ENCODE measurements at places on chromosomes 3 and 15.

- DNase-seq: peak; percentile 72
Measured at GRCh38 chr15:63970621-63971426, 75.5 kb downstream of the DAPK2 start.

DNA sequence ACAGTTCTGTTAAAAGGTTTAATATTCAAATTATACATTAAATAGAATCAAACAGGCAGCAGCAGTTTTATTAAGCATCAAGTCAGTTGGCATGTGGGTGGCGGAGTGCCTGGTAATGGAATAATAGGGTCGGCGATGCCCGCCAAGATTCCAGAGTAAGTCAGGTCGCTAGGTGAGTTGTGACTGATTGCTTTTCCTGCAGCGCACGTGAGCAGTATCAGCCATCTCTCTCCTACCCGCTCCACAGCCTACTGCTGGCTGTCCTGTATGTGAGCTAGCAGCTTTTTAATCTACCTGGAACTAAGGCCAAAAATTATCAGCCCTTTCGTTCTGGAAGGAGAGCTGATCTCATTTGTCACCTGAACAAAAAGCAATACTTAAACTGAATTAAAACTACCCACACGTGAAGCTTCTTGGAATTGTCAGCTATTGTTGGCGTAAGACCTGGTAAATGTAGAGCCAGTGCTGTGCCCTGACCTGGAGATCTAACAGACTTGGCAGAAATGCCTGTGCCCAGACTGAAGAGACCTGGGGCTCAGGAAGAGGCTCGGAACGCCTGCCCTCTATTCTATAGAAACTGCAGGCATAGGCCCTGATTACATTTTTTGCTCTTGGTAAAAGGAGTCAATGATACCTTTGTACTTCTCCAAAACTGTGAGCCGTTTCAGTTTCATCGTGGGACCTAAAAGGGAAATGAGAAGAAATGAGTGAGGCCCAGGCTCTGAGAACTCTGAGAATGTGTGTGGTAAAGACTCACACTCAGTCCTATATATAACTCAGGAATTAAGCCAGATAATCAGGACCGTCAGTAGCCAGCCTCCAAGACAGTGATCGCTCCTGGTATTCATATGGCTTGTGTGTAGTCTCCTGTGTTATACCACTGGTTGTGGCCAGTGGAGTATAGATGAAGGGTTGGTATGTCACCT is 21.9 kb downstream of the IDH3A start:
- DNase-seq: no peak

DNA sequence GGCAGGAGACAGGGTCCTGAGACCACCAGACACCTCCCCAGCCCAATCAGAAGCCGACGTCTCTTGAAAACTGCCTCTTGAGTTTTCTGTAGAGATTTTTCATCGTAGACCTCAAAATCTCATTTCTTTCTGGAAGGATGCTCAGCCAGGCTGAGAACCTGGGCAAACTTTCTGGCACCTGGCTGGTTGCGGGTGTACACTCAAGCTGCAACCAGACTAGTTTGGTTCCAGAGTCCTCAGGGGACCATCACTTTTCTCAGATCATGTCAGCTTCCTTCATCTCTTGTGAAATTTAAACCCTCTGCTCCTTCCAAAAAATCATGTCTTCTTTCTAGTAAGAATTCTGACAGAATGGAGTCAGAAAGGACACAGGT is 45.1 kb downstream of the CMTM7 start:
- DNase-seq: no peak

DNA sequence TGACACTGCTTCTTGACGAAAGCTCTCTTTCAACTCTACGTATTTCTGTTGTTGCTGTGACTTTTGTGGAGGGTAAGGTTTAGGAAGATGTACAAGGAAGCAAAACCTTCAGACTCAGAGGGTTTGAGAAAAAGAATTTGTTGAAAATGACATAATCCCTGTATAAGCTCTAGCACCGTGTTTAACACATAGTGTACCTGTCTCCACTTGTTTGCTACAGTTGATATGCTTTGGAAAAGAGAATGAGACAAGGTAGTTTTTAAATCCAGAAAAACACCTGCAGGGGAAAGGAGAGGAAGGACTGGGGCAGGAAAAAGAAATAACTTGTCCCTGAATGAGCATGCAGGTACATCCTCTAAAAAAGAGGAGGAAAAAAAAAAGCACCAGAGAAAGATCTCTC is 29.6 kb upstream of the CP start:
- DNase-seq: no peak

DNA sequence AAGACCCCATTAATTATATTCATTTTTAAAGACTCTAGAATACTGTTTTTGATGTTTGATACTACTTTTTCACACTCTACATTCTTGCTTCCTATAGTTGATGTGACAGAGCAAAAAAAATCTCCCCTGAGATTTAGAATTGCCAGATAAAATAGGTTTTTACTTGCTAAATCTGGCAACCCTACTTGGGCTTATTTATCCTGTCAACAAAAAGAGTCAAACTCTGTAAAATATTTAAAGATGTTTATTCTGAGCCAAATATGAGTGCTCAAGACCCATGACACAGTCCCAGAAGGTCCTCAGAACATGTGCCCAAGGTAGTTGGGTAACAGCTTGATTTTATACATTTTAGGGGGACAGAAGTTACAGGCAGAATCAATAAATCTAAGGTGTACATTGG is 72.3 kb downstream of the DAPK2 start:
- no peak for DNase-seq

DNA sequence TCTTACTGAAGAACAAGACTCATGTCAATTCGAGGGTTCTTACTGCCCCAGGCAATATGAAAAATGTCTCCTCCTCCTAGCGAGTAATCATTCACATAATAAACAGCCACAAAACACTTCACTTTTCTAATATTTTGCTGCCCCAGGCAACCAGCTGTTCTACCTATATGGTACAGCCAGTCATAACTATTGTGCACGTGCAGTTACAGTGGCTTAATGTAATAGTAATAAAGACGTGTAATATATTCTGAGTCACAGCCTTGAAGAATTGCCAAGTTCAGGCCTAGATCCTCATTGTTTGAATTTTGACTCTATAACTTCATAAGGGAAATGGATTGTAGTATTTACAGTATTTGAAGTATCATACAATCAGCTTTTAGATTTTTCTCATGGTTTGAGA is 1250.0 kb upstream of the GBE1 start:
- DNase-seq: no peak

DNA sequence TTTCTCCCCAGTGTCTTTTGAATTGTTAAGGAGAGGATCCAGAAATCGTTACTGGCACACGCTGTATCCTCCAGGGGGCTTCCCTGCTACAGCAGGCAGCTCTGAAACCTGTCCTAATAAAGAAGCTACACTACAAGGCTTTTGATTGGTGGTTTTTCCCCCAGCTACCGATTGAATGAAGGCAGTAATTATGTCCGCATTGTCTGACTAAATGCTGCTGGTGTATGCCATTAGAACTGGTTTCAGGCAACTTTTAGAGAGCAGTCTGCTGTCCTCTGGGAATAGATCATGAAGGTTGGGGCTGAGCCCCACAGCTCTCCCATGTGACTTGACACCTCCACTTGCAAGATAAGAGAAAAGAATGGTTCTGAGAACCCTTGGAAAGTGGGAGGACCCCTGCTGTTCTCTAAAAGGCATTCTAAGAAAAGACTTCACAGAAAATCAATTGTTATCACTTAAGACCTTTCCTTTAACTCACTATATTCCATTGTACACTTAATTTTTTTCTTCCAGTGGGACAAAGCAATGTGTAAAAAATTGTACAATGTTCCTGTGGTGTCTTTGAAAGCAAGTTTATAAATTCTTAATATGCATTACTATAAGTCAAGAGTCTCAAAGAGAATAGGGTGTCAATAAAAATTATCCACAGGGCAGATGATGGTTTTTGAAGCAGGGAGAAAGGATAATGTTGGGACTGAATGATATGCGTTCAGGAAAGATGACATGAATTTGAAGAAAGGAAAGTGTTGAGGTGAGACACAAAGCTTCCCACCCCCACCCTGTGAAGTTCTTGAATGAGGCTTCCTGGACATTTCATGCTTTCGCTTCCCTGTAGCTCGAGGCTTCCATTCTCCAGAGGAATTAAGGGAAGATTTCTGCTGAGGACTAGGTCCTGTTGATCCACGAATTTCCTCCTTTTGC is 53.0 kb upstream of the DAZL start:
- no peak for DNase-seq

DNA sequence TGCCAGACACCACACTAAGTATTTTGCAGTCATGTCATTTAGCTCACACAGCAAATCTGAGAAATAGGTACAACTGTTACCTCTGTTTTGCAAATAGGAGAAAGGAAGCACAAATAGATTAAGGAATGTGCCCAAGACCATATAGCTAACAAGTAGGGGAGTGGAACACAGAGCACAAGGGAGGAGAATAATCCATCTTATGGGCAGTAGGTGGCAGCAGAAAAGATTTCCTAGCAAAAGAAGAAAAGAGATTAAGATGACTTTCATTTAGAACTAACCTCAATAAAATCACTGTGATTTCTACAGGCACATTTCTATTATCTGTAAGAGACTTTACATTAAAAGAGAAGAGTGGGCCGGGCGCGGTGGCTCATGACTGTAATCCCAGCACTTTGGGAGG is 49.1 kb downstream of the NR1I2 start:
- DNase-seq: no peak

DNA sequence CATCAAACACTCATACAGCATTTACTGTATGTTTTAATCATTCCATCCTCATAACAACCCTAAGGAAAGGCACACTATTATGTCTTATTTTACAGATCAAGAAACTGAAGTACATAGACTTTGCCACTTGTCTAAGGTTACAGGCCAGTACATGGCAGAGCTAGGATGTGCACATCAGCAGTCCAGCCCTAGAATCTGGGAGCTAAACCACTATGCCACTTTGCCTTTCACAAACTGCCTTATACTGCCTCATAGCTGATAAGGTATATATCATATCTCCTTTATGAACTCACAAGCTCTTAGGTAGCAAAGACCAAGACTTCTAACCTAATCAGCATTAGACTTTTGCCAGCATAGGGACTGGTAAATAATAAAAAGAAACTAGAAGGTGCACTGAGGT is 49.1 kb downstream of the MYO9A start:
- DNase-seq: no peak

DNA sequence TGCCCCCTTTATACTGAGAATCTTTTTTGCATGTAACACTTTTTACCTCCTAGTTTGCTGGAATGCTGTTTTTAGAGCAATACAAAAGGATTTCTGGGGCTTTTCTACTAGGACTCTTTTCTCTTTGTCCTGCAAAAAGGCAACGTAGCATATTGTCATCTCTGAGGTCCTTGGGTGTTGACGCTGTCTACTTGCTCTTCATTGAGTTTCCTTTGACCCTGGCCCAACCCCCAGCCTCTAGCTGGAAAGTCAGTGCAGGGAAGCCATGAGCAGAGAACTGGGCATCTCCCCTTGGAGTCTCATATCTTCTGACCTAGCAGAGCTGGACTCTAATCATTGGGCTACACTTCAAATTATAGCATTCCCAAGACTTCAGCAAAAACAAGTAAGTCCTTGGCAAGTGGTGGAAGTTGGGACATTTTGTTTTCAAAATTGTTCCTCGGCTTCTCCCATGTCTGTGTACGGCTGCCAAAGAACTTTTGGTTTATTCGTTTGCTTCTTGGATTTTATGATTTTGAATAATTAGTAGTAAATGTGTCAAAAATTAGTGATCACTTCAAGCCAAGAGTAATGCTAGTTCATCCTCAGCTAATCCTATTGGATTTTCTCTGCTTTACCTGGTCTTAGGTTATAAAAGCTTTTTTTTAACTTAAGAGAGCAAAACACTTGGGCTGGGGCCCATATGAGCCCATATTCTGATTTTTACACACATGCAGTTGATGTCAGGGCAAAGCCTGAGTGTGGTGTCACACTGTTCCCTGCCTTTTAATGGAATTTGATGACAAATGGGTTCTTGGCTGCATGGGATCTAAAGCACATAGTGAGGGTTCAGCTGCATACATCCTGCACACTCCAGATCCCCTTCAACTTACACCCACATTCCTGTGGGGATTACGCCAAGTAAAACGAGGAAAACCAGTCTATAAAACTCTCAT is 419.5 kb upstream of the C2CD4B start:
- no peak for DNase-seq

DNA sequence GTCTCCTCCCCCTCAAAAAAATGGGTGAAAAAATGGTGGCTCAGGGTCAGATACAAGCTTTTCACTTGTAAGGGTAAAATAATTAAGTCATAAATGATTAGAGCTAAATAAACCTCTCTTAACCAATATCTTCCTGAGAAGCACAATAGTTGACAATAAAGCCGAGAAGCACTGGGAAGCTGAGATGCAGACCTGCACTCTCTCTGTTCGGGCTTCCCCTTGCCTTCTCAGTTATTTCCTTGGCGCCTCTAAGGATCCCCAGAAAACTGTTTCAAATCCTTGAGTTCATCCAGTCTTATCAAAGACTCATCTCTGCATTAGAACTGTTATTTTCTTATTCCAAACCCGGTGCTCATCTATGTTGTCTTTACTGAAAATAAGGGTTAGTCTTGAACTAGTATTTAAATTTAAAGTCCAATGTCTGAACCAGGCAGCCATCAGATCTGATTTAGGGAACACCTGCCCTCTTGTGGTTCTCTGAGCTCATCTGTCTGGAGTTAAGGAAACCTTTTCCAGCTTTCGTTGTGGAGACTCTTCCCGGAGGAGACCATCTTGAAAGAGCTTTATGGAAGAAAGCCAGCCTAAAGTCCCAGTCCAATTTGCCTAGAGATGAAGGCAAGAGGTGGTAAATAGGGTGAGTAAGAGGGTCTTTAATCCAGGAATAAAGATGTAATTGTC is 256.4 kb upstream of the MCTP2 start:
- no peak for DNase-seq

- DNase-seq: no peak
Measured at GRCh38 chr3:37905987-37906674, 44.5 kb downstream of the CTDSPL start.

GRCh38 chr15:56886363-56886931 is 32.0 kb upstream of the TCF12 start:
- no peak for DNase-seq

DNA sequence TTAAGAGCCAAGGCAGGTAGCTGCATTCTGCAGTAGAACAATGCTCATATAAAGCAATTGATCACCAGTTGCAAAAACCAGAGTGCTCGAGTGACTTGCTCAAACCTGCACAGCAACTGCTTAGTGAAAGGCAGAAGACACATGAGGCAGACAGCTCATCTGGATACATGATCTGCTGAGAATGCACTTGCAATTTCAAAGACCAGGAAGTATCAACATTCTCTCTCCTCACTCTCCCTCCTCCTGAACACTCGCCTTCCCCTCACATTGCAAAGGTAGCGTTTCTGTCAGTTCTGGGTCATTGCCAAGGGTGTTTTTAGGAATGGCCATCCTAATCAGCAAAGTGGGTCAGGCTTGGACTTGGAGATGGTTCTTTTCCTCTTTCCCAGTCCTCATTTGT is 61.0 kb downstream of the BFSP2 start:
- DNase-seq: no peak

GRCh38 chr15:91407269-91407889 is 307.3 kb downstream of the SV2B start:
- no peak for DNase-seq

DNA sequence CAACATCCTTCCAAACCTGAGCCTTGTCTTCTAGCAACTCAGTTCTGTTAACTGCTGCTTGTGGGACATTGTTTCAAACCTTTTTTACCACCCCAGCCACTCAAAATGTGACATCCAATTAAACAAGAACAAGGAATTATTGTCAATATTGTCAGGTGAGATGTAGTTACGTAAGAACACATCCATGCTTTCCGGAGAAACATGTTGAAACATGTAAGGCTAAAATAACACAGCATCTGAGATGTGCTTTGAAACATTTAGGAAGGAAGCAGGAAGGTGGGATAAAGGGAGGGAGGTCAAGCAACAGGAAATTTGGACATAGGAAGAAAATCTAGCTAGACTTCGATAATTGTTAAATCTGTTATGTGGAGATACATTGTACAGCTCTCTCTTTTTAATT is 50.9 kb upstream of the PRICKLE2 start:
- no peak for DNase-seq
